ENCODE measurements at places on chromosomes 4 and X. TPM values are rescaled to one million over a fixed set of nuclear protein-coding genes. Genes with fewer than 3 reads are reported as not detected.

- DNase-seq = no peak
These were observed 86.5 kb upstream of the CBLL2 start for GRCh38 chrX:22186165-22186564.

GRCh38 chr4:10023806-10024205 lies 2.5 kb upstream of the SLC2A9 start:
- DNase-seq = no peak

DNA sequence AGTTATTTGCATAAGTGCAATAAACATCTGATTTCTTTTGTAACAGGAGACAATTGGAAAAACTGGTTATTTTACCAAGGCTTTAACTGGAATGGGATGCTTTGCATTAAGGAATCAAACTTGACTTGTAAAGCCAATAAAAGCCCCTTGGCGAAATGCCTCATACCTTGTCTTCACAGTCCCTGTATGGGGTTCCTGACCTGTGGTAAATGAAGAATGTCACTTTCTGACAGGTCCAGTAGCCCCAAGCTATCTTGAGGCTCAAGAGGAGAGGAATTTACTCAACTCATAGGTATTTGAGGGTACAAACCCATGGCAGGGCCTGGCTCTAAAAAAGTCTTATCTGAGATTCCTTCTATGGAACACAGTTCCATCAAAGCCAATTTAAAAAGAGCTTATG lies 78.0 kb downstream of the ACOX3 start:
- DNase-seq = no peak

DNA sequence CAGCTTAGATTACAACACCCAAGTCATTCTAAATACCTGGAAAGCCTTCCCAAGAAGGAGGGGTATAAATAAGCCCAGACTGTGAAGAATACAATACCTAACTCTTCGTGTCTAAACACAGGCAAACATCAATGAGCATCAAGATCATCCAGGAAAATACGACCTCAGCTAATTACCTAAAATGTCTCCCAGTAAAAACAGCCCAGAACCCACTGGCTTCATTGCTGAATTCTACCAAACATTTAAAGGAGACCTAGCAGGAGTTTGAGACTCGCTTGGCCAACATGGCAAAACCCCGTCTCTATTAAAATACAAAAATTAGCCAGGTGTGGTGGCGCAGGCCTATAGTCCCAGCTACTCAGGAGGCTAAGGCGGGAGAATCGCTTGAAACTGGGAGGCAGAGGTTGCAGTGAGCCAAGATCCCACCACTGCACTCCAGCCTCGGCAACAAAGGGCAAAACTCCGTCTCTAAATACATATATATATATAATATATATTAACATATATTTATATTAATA lies 19.1 kb upstream of the HSFX4 start:
- no peak for DNase-seq

- DNase-seq = no peak
These were observed 47.5 kb downstream of the PKD2 start for GRCh38 chr4:88054901-88055300.

- no peak for DNase-seq
These were observed 1314.7 kb downstream of the FSTL5 start for GRCh38 chr4:160848901-160849760.

- no peak for DNase-seq
These were observed 147.0 kb downstream of the PDGFC start for GRCh38 chr4:156824451-156825060.

GRCh38 chrX:140980271-140980670 lies 22.1 kb upstream of the SPANXB1 start:
- DNase-seq = no peak

DNA sequence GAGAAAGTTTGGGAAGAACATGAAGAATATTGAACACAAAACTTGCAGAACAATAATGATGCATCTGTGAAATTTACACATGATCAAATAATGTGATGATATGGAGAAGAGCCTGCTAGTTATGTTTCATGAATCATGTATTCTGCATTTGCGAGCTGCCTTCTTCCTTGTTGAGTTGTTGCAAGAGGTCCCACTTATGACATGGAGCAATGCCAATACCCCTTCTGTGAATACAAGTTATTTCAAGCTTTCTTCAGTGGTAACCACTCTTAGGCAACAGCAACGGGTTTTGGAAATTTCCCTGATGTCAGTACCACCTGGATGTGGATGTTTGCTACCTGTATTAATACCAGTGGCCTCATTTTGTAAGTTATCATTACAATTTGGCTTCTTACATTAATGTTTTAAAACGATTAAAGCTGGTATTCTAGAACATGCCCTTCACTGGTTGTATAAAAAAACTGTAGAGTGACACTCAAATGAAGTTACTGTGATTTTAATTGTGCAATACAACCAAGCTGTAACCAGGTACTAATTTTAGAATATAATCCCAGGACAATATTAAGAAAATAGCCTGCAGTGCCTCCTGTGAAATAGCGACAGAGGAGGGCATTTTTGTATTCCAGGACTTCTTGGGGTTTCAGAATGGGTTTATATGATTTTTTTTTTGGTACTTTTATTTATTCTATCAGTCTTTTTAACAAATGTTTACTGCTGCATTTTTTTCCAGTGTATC lies 25.3 kb downstream of the IQCM start:
- DNase-seq = no peak

DNA sequence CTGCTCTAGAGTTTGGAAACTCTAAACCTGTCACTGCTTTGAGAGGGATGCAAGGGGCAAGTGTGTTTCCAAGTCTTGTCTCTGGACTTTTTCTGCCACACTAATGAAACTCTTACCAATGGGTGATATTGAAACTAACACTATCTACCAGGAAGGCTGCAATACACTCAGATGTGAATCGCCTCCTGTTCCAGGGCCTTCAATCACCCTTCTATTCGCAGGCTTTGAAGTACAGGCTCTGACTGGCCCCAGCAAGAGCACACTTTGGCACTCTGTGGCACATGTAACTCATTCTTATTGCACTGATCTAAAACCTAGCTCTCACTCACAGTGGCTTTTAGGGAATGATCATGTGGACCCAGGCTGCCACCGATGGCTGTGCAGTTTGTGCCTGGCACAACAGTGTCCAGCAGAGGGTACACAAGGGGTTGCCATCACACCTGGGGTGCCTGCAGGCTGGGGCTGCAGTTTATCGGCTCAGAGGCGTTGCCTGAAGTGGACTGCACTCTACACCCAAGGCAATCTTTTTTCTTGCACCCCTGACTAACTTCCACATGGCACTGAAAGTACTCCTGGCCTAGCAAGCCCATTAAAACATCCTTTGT lies 210.8 kb downstream of the MGST2 start:
- no peak for DNase-seq

- no peak for DNase-seq
These were observed 629.5 kb upstream of the AMOT start for GRCh38 chrX:113470166-113470565.

- no peak for DNase-seq
These were observed 26.5 kb upstream of the IRAK1 start for GRCh38 chrX:154046031-154046781.

GRCh38 chrX:129818123-129818522 lies 25.6 kb downstream of the ZDHHC9 start:
- no peak for DNase-seq

- DNase-seq = no peak
These were observed 271.8 kb upstream of the GK2 start for GRCh38 chr4:79679859-79680258.

DNA sequence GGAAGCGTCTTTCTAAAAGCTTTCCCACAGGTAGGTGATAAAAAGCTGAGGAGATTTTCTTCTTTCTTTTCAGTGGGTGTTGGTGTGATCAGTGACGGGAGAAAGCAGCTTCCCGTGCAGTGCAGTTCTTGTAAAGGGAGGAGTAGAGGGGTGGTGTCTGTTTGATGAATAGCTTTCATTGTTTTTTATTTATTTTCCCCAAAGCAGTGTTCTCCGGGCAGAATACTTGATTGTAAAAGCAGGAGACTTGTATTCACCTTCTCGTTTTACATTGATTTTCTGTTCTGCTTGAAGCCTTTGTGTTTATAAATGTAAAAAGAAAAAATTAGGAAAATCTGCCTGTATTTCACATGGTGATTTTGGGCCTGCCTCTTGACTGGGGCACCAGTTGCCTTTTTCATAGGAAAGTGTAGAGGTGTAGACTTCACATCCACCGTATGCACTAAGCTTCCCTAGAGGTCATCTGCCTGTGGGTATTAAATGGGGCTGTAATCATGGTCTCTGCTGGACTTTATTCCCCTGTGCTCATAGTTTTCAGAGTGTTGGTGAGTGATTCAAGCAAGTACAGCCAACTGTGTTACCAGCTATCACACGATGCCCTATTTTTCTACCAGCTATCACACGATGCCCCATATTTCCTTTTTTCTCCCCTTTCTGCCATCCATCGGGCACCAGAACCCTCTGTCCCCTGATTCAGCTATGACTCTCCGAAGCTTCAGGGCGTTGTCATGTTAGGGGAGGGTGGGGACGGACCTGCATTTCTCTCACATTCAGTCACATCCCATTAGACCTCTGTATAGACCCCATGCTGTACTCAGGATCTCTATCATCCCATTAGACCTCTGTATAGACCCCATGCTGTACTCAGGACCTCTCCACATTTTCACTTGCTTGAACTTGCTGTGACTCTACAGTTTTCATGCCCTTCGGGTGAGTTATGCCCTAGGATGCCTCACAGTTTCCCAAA lies 526.5 kb downstream of the TRIML1 start:
- DNase-seq = no peak

- DNase-seq = no peak
These were observed 62.0 kb downstream of the CCSER1 start for GRCh38 chr4:90189178-90189577.

GRCh38 chr4:10348241-10348640 lies 109.0 kb downstream of the ZNF518B start:
- no peak for DNase-seq

- DNase-seq = no peak
These were observed 103.9 kb downstream of the PDS5A start for GRCh38 chr4:39873823-39874222.

DNA sequence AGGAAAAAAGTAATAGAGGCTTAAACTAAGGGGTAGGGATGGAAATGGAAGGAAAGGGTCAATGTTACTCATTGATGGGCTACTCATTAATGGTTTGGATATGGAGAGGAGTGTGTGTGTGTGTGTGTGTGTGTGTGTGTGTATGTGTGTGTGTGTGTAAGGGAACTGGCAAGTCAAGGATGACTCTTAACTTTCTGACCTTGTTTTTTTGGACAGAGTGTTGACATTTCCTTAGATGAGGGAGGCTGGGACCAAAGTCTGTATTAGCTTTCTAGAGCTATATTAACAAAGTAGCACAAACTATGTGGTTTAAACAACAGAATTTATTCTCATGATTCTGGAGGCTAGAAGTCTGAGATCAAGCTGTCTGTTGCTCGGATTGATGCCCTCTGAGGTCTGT lies 202.7 kb downstream of the GBA3 start:
- DNase-seq = no peak

DNA sequence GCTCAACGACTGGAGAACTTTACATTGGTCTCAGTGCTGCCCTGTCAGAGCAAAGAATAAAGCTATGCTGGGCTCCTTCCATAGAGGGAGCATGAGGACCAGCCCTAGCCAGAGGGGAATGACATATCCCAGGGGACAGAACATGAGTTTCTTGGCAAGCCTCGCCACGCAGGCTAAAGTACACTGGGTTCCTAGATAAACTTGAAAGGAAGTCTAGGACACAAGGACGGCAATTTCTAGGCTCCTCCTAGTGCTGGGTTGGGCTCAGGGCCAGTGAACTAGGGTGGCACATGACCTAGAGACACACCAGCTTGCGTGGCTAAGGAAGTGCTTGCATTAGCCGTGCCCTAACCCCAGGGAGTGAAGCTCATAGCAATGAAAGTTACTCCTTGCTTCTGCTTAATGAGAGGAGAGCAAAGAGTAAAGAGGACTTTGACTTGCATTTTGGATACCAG lies 141.0 kb downstream of the MAB21L2 start:
- DNase-seq = no peak

The TBX22 gene
- total RNA-seq = not detected

The ASB12 gene
- total RNA-seq = not detected

The REELD1 gene
- not detected for total RNA-seq

The RIPPLY1 gene
- total RNA-seq = not detected

The SERTM2 gene
- not detected for total RNA-seq

The MGARP gene
- total RNA-seq = 0.38 TPM

The PABPC1L2B gene
- total RNA-seq = not detected

The CSAG2 gene
- total RNA-seq = not detected

Measured in esophagus squamous epithelium (tissue), 5 donors.